ENCODE measurements at places on chromosomes 5 and 9.
A peak's percentile ranks its signal among the peaks of the same experiment; 100 is the strongest.

DNA sequence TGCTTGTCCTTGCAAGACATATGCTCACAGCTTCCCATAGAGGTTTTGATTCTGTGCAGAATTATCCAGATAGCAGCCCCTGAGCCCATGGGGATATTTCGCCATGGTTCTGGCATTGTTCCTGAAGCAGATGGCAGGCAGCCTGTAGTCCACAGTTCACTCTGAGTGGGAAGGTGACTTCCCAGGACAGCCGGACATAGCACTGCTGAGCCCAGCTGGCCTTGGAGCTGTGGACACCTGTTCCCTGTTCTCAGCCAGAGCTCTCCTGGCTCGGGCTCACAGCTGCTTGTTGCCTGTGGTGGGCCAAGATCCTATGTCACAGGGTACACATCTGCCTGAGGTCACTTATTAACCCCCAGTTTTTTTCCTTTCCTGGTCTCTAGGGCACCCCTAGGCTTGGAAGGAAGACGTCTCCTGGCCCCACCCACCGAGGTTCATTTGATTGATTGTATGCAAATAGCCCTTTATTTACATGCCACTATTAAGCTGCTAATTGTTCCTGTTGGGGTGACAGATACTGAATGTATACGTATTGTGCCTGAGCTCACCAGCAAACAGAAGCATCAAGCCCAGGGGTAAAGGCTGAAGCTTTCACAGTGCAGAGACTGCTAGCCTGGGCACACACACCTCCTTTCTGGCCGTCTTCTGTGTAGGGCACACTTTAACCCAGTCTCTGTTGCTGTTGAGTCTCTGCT lies 96.6 kb upstream of the DMRT1 start:
- H3K4me3 ChIP-seq = no peak overlapping the region
- no peak overlapping the region for H3K27ac ChIP-seq
- no peaks in the 10 kb centered on the region for H3K27me3 ChIP-seq
- DNase-seq = no peak

GRCh38 chr5:127562252-127562651 lies 44.8 kb downstream of the PRRC1 start:
- no peaks in the 10 kb centered on the region for H3K36me3 ChIP-seq
- no peaks in the 10 kb centered on the region for H3K27me3 ChIP-seq
- H3K4me3 ChIP-seq = no peak overlapping the region
- no peak for DNase-seq
- H3K27ac ChIP-seq = no peak overlapping the region

GRCh38 chr5:93151121-93151520 lies 429.9 kb downstream of the NR2F1-AS1 start:
- no peaks in the 10 kb centered on the region for H3K27me3 ChIP-seq
- no peaks in the 10 kb centered on the region for H3K36me3 ChIP-seq
- peak overlapping the region; percentile 24 for H3K27ac ChIP-seq
- DNase-seq = peak; percentile 42

DNA sequence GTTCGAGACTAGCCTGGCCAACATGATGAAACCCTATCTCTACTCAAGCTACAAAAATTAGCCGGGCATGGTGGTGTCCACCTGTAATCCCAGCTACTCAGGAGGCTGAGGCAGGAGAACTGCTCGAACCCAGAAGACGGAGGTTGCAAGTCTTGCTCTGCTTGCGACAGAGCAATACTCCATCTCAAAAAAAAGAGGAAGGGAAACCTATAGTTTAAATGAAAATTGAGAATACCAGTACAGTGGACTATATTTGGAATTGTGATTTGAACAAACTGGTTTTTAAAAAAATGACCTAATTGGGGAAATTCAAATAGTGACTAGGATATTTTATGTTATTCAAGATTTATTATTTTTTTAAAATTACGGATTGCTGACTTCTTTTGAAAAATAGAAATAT lies 33.2 kb downstream of the DIAPH1 start:
- no peak overlapping the region for H3K4me3 ChIP-seq
- H3K27ac ChIP-seq = no peak overlapping the region
- H3K27me3 ChIP-seq = no peaks in the 10 kb centered on the region
- peaks cover 30% of the 10 kb centered on the region for H3K36me3 ChIP-seq
- DNase-seq = no peak
- H3K4me1 ChIP-seq = no peaks in the 10 kb centered on the region

DNA sequence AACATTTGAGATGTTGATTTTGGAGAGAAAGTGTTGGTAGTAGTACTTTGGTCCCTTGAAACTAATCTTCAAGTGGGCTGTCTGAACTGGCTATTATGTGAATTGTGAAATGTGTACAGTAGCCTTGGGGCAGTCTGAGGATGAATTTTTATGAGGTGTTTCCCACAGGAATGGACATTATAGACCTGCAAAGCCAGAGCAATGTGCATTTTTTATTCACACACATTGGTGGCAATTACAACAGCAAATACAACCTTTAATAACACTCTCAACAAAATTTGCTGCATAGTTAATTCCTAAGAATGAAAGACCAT lies 147.0 kb downstream of the PAM start:
- no peaks in the 10 kb centered on the region for H3K36me3 ChIP-seq
- no peaks in the 10 kb centered on the region for H3K27me3 ChIP-seq
- H3K4me3 ChIP-seq = no peak overlapping the region
- no peaks in the 10 kb centered on the region for H3K4me1 ChIP-seq

- H3K27me3 ChIP-seq = no peaks in the 10 kb centered on the region
- no peak within 1 kb of the TSS for H3K27ac ChIP-seq
- peaks cover 37% of the 10 kb centered on the region for H3K4me1 ChIP-seq
- H3K36me3 ChIP-seq = no peaks in the 10 kb centered on the region
- H3K4me3 ChIP-seq = peak within 1 kb of the TSS; percentile 66
Measured at GRCh38 chr9:127877566-127877998, at the start of gene AK1. Gene AK1 (minus strand): TSS chr9:127877675. CDS start chr9:127874617, 3,058 bp downstream.

GRCh38 chr5:136375920-136376319 lies 10.6 kb upstream of the TRPC7 start:
- H3K4me1 ChIP-seq = no peaks in the 10 kb centered on the region
- no peaks in the 10 kb centered on the region for H3K36me3 ChIP-seq
- no peak overlapping the region for H3K27ac ChIP-seq

- no peak overlapping the region for H3K27ac ChIP-seq
- H3K27me3 ChIP-seq = no peaks in the 10 kb centered on the region
- no peak overlapping the region for H3K4me3 ChIP-seq
- peaks cover 49% of the 10 kb centered on the region for H3K4me1 ChIP-seq
- no peaks in the 10 kb centered on the region for H3K36me3 ChIP-seq
Measured at GRCh38 chr5:53357439-53357838, 123.0 kb upstream of the FST start.

- H3K27ac ChIP-seq = peak overlapping the region; percentile 70
- H3K36me3 ChIP-seq = no peaks in the 10 kb centered on the region
- DNase-seq = peak; percentile 88
- H3K27me3 ChIP-seq = no peaks in the 10 kb centered on the region
Measured at GRCh38 chr5:80206282-80206681, 49.6 kb downstream of the SERINC5 start.

DNA sequence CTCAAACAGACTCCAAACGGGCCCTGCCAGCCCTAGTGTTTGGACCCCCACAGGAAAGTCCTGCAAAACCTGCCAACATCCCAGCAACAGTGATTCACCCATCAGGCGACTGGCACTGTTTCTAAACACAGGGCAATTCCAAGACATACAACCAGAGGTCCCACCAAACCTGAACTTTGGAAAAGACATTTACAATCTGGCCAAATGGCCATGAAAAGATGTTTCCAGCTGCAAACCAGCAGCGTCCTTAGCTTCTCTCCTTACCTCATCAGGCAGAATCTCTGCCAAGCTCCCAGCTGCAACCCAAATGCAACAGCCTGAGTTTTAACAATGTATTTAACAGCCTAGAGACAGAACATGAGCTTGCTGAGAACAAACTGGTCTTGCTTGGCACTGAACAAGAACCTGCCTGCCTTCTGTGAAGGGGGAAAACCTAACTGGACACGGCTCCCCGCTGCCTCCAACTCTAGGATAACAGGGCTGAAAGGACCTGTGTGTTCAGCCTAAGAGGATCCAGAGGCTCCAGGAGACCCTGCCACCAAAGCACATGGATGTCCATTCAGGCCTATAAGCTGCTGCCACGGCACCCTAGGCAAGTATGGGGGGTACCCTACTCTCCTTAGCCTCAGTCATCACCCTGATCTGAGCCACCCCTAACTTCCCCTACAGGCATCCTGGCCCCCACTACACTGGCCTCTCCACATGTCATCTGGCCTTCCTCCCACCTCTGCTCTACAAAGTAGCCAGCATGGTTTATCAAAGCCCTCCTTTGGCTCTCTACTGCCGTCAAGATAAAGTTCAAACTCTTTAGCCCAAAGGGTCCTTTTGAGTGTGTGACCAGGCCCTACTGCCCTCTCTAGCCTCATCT lies 5.6 kb downstream of the P4HA2 start:
- no peak overlapping the region for H3K27ac ChIP-seq
- H3K4me1 ChIP-seq = peaks cover 36% of the 10 kb centered on the region
- H3K27me3 ChIP-seq = no peaks in the 10 kb centered on the region
- H3K4me3 ChIP-seq = no peak overlapping the region

- H3K27me3 ChIP-seq = no peaks in the 10 kb centered on the region
- no peak overlapping the region for H3K27ac ChIP-seq
Measured at GRCh38 chr9:89080193-89080592, 88.9 kb downstream of the S1PR3 start.

DNA sequence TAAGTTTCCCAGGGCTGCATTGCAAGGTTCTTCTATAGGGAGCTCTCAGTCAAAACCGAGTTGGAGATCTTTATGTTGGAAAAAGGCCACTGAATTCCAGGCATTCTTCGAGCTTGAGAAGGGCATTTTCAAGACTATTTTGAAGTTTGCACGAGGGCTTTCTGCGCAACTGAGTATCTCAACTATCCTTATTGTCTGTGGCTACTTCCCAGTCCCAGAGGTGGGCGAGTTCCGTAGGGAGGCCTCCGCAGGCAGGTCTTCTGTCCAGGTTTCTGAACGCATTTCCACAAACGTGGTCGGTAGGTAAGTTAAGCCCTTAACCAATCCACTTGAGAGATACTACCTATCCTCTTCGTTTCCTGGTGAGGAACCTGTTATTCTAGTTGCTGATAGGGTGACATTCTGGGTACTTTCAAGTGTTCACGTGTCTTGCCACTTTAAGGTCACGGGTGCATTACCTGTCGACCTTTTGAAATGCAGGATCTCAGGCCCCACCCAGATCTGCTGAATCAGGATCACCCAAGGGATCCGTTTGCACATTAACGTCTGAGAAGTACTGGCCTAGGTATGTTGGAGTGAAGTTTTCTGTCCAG lies 51.4 kb upstream of the TJP2 start:
- H3K27me3 ChIP-seq = no peaks in the 10 kb centered on the region
- H3K4me3 ChIP-seq = peak overlapping the region; percentile 85
- peak overlapping the region; percentile 60 for H3K27ac ChIP-seq

All from astrocyte (in vitro differentiated cells and primary cell).